Neural crest cell (in vitro differentiated cells): ENCODE measurements at places on chromosomes 6 and 20.

DNA sequence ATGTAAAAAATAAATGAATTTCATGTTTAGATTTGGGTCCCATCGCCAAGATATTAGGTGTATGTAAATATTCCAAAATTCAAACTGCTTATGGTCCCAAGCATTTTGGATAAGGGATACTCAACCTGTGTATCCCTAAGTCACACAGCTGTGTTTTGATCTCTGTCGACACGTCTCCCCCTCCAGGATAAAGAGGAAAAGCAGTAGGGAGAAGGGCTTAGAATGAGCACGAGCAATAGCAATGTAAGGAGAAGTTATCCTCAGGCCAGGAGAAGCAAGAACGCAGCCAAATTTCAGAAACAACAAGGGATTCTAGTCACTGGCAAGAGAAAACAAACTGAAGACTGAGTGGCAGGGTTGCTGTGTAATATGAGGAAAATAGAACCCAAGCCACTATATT lies 181.2 kb downstream of the AIG1 start:
- DNase-seq: no peak

DNA sequence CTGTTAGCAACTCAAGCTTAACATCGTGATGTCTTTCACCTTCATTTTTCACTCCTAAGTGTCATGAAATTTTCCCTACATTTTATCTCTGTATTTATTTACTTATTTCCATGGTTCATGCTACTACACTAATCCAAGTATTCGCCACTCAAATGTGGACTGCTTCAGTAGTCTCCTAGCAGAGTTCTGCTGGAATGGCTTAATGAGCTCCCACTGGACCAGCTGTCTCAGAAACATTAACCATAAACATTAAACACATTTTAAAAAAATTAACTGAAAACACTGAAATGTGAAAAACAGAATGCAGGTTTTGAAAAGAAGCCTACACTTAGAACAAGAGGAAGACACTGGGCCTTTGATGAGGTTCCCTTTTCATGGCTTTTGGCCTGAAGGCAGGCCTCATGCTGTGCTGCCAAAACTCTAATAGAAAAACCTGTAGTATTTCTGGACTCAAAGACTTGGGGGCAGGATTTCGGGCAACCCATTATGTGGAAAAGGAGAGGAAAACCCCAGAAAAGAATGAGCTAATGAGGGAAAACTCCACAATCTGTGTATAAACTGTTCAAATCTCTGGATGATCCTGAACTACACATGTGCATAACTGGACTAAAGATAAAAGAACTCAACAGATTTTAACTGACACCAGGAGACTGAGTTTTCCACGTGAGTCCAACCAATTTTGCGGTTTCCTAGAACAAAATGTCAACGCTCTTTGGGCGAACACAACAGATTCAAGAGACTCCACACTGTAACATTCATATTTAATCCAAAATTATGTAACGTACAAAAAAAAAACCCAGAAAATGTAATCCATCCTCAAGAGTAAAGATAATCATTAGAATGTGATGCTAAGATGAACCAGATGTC lies 33.0 kb downstream of the SAMD3 start:
- DNase-seq: no peak

- DNase-seq: no peak
These were observed 56.3 kb upstream of the PRL start for GRCh38 chr6:22353101-22353500.

GRCh38 chr6:21033084-21033483 lies 498.8 kb downstream of the CDKAL1 start:
- DNase-seq: no peak
